NCI-H1417 treated with DMSO at 0.1 percent for 48 hours (cell line): ENCODE measurements at places on chromosomes 1 and 21.

- DNase-seq = no peak
Measured at GRCh38 chr1:67020304-67020703, 33.6 kb downstream of the SLC35D1 start.

- DNase-seq = no peak
Measured at GRCh38 chr1:38456531-38456876, 403.1 kb downstream of the RRAGC start.

GRCh38 chr1:234222561-234223280, 150.5 kb upstream of the COA6 start:
- no peak for DNase-seq

DNA sequence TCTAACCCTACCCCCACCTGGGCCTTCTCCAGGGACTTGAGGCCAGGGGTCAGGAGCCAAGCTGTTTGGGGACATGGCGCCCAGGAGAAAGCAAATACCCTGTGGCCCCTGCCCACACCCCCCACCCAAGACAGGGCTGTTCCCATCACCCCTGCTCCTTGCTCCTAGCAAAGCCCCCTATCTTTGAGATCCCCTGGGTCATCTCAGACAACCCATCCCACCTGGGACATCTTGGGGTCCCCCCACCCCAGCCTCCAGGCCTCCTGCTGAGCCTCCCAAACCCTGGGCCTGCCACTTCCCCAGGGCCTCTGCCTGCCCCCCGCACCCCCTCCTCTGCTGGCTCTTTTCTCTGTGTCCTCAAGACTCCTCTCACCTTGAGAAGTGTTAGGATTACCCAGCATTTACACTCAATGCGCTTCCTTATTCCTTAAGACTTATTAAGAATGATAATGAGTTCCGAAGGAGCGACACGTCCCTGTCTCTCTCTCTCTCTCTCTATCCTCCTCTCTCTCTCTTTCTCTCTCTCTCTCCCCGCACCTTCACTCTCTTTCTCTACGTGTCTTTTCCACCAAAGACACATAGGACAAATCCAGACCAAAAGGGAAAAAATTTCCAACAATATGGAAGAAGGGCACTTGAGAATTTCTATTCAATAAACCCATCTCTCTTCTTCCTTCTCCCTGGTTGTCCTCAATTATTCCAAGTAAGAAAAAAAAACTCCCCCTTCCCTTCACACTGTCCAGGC, 7.2 kb downstream of the CASZ1 start:
- no peak for DNase-seq

DNA sequence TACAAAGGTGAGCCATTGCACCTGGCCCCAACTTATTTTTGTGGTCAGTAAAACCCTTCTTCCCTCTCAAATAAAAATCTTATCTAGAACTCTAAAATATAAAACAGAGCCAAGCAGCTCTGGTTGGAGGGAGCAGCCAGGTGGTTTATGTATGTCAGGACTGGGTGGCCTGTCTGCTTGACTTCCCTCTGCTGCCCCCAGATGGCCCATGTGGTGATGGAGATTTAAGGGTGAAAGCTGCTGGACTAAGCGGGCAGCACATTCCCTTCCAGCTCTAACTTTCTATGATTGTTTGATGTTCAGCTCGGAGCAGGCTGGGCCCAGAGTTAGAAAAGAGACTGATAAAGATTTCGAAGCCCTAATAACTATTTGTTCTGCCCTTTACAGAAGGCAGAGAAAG, 11.9 kb upstream of the PAQR6 start:
- no peak for DNase-seq

- no peak for DNase-seq
Measured at GRCh38 chr21:35562876-35563275, 497.4 kb downstream of the SETD4 start.

DNA sequence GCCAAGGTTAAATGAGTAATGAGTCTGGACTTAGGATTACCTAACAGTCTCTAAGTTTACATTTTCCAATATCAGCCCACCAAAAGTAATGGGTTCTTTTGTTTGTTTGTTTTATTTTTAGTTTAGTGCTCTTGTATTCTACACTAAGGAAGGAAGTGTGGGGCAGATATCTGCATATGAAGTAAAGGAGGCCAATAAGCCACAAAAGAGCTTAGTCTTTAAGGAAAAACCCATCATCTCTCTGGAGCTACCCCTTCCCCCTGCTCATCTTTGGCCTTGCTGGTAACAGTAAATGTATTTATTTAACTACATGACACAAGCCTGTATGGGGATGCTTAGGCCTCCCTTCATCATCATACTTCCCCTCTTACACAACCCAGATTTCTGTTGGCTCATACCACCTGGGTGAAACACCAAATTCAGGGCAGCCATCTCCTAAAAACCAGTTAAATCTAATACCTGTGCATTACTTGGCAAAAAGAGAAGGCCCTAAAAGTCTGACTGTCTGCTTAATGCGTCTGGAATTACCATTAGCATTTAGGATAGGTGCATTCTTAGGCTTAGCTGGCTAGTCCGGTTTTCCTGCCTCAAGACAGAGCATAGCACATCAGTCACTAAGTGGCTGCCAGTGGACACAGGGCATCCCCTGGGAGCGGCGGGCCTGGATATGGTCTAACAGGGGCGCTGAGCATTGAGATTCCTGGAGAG, 96.8 kb upstream of the ADGRL2 start:
- no peak for DNase-seq

DNA sequence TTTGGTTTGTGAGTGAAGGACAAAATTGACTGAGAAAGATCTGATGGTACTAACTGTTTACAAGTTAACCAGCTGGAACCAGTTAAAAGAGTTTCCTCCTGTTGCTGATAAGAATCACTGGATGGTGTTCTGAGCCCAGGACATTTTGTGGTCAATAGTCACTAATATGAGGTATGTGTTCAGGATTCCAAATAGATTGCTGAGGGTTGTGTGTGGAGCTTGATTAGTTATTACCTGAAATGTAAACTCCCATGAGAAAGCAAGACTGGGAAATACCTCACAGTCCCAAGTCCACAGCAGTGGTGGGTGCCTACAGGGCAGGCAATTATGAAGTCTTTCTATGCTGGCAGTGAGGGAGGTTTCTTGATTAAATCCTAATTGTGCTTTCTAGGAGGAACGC, 164.6 kb downstream of the DNM3 start:
- DNase-seq = no peak

GRCh38 chr1:93804412-93804811, 74.6 kb downstream of the DNTTIP2 start:
- no peak for DNase-seq

GRCh38 chr1:30373471-30374399, 349.6 kb downstream of the MATN1 start:
- no peak for DNase-seq

GRCh38 chr1:211229365-211229759, 29.8 kb upstream of the RCOR3 start:
- no peak for DNase-seq

GRCh38 chr1:39268112-39268581, 63.7 kb downstream of the MACF1 start:
- peak; percentile 56 for DNase-seq

GRCh38 chr1:31373056-31373896, at the start of gene FABP3:
Gene FABP3, minus strand, starts transcription at chr1:31373076. Its CDS starts 62 bp downstream, at chr1:31373014.
- DNase-seq = no peak
